ENCODE measurements at places on chromosomes 5 and 9.

- DNase-seq: no peak
These were observed 99.3 kb downstream of the ITGA1 start for GRCh38 chr5:52887066-52887465.

- no peak for DNase-seq
These were observed 29.1 kb downstream of the TRIP13 start for GRCh38 chr5:921456-922435.

DNA sequence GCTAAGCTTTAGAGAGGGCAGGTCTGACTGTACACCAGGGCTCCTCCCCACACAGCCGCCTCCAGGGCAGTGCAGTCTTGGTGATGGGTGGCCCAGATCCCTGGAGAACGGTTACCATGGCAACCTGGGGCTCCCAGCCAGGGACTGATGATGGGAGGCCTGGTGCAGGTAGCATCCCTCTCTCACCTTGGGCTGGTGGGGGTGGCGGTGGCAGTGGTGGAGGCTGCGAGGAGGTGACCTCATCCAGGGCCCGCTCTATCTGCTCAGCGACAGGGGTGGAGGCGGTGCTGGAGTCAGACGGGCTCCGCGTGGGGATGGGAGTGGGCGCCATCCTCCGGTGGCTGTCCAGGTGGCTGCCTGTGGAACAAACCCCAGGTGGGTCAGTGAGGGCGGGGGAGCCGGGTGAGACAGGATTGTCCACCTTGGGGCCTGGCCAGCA lies 12.3 kb downstream of the PRR7 start:
- DNase-seq: peak; percentile 30

GRCh38 chr9:33025572-33026342 lies 684 bp downstream of the DNAJA1 start:
- DNase-seq: peak; percentile 84

DNA sequence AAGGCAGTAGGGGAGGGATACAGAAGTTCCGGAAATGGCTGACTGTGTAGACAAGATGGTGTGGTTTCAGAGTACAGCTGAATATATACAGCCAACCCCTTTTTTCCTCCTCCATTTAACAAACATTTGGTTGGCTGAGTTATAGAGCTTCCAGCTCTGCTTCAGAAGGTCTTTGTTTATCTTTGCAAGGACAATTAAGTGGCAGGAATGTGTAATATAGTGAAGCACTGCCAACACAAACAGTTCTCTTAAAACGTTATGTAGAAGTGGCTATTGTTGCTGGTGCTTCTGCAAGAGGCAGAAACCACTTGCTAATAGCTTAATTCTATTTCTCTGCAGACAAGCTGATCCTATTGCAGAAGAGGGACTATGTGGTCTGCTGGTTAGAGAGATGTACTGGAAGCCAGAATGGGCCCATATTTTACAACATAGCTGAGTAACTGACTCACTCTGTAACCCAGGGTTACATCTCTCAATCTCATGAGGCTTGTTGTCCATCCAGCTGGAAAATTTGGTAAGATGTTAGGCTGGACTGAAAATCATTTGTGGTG lies 62.7 kb upstream of the OSMR start:
- DNase-seq: peak; percentile 98

GRCh38 chr9:36584620-36585460 lies 12.1 kb downstream of the MELK start:
- no peak for DNase-seq

GRCh38 chr5:174231956-174232487 lies 186.5 kb downstream of the NSG2 start:
- peak; percentile 36 for DNase-seq

- no peak for DNase-seq
These were observed 94.9 kb downstream of the DENND1A start for GRCh38 chr9:123834889-123835562.

GRCh38 chr5:133727636-133728035 lies 115.3 kb upstream of the FSTL4 start:
- DNase-seq: no peak

GRCh38 chr5:42772265-42772993 lies 15.8 kb downstream of the CCDC152 start:
- DNase-seq: no peak

DNA sequence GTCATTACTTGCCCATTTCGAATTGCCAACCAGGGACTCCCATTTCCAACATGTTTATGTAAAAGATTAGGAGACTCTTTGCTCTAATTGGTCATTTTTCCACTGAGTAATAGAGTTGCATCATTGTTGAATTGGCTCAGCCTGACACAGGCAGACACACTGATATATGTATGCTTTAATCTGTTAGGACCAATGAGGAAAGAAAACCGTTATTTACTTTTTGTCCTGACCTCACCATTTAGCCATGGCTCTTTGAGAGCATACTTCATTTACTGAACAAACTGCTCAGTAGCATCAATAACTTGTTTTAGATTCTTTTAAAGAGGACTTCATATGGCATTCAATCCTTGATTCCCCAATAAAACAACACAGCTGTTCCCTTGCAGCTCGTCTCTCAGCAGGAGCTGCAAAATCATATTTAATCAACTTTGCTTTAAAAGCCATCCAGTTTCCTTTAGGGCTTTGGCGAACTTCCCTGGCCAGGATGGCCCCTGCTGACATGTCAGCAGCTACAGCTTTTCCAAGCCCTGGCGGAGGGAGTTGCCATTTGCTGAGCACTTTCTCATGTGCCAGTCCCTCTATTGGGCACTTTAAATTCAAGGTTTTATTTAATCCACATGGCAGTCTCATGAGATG lies 251.5 kb upstream of the TNC start:
- DNase-seq: no peak

DNA sequence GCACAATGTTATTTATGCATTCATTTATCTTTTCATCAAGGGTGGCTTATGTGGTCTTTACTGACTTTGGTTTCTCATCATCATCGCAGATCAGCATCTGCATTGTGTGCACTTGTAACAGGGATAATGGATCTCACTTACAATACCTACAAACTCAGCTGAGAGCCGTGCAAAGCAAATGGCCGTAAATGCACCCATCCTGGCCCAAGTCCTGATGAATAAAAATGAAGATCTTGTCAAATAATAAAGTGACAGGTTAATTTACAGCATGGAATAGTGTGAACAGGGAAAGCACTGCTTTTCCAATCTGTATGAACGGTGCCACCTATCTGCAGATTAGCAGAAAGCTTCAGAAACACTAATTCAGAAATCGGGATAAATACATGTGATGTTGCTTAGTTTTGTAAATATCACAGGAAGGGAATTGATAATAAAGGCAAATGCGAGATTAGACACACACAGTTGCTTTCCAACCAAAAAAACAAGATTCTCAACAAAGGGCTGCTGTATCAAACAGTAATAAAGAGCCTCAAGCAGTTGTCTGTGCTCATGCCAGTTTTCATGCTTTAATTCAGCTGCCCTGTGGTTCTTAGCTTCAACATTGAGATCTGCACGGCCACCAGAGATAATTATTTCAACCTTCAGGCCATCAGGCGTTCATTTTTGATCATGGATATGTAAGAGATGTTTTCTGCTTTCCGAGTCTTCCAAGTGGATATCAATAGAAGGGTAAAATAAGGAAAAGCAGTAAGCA lies 153.4 kb upstream of the POU5F2 start:
- DNase-seq: peak; percentile 33

DNA sequence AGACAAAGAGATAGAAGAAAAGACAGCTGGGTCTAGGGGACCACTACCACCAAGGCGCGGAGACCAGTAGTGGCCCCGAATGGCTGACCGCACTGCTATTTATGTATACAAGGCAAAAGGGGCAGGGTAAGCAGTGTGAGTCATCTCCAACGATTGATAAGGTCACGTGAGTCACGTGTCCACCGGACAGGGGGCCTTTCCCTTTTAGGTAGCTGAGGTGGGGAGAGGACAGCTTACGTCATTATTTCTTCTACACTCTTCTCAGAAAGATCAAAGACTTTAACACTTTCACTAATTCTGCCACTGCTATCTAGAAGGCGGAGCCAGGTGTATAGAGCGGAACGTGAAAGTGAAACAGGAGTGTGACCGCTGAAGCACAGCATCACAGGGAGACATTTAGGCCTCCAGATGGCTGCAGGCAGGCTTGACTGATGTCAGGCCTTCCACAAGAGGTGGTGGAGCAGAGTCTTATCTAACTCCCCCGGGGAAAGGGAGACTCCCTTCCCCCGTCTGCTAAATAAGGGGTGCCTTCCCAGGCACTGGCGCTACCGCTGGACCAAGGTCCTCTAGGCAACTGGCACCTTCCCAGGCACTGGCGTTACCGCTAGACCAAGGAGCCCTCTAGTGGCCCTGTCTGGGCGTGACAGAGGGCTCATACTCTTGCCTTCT lies 6.1 kb upstream of the PRR16 start:
- DNase-seq: no peak

GRCh38 chr9:76464706-76465105 lies 5.7 kb downstream of the GCNT1 start:
- DNase-seq: no peak

- no peak for DNase-seq
These were observed 245.7 kb downstream of the BNC2 start for GRCh38 chr9:16624744-16625117.

DNA sequence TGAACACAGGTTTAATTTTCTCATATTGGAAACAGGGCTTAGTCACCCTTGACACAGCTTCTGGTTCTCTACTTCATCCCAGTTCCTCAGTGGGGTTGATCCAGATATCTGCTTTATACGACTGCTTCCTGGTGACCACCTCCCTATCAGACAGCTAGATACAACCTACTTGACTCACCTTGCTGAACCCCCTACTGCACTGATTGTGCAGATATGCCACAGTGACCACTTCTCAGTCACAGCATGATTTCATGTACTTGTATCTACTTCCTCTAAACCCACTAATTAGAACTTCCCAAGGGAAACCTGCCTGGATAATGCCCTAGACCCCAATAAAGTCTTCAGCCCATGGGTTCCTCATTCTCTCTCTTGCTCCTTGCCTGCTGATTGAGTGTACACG lies 18.4 kb upstream of the RFK start:
- DNase-seq: no peak

GRCh38 chr9:20604562-20604961 lies 17.7 kb downstream of the MLLT3 start:
- no peak for DNase-seq

- no peak for DNase-seq
These were observed 27.3 kb downstream of the ELL2 start for GRCh38 chr5:95934207-95934804.

DNA sequence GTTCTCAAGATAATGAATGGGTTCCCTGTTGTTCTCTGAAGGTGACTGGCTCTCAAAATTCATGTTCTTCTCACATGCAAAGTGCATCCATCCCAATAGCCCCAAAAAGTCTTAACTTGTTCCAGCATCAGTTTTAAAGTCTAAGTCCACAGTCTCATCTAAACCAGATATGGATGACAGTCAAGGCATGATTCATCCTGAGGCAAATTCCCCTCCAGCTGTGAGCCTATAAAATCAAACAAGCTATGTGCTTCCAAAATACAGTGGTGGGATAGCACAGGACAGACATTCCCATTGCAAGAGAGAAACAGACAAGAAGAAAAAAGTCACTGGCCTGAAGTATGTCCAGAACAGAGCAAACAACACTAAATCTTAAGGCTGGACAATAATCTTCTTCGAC lies 25.4 kb downstream of the FBXO10 start:
- DNase-seq: no peak

- no peak for DNase-seq
These were observed 54.4 kb upstream of the XPA start for GRCh38 chr9:97751531-97751930.

GRCh38 chr9:35060548-35061207 lies 11.7 kb downstream of the VCP start:
- DNase-seq: no peak

DNA sequence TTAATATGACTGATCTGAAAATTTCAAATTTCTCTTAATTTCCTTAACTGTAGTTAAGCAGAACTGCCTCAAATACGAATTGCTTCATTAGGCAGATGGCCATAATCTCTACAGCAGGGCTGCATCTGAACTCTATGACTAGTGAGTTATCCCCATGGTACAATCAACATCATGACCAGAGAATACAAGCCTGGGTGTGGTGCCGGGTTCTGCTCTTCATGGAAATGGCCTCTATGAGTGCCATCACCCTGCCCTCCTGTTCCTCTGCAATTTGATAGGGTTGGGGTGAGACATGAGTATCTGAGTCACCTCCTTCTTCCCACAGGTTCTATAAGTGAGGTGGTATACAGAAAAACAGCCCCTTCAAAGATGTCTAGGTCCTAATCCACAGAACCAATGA lies 235.9 kb downstream of the AP3B1 start:
- no peak for DNase-seq

- DNase-seq: no peak
These were observed 179.1 kb upstream of the IER5L start for GRCh38 chr9:129356871-129357772.

- no peak for DNase-seq
These were observed 52.3 kb downstream of the ZNF510 start for GRCh38 chr9:96725576-96725975.

GRCh38 chr9:126664900-126665643 lies 51.3 kb downstream of the LMX1B start:
- no peak for DNase-seq

DNA sequence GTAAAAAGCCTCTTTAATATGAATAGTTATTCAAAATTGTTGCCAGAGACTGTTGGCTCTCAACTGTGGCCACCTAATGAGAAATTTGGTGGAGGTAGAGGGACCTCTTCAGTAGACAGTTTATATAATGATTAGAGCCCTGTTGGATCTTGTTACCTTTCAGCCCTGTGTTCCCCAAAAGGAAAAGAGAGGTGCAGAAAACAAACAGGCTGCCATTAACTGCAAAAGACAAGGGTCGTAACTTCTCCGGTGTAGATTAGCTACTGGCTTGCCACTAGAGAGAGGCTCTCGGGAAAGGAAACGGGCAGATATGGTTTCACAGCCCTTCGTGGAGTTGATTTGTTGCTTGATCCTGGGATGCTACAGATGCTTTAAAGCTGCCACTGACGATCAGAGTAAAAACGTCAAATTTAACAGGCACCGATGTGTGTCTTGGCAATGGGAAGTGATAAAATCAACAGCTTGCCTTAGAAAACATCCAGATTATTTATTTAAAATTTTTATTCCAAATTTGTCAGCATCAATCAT lies 7.8 kb downstream of the FST start:
- DNase-seq: no peak

GRCh38 chr5:55973296-55973695 lies 21.5 kb downstream of the IL6ST start:
- no peak for DNase-seq
